Right kidney (tissue), 9 donors: ENCODE measurements at places on chromosomes 6 and 20.
A peak's percentile ranks its signal among the peaks of the same experiment; 100 is the strongest.

- no peak for DNase-seq
Observed at GRCh38 chr20:62940875-62941274, 2.9 kb downstream of the GID8 start.

- no peak for DNase-seq
Observed at GRCh38 chr20:56423886-56424285, 11.8 kb downstream of the CASS4 start.

GRCh38 chr20:36808317-36809257, 35.0 kb upstream of the DSN1 start:
- peak; percentile 11 for DNase-seq

DNA sequence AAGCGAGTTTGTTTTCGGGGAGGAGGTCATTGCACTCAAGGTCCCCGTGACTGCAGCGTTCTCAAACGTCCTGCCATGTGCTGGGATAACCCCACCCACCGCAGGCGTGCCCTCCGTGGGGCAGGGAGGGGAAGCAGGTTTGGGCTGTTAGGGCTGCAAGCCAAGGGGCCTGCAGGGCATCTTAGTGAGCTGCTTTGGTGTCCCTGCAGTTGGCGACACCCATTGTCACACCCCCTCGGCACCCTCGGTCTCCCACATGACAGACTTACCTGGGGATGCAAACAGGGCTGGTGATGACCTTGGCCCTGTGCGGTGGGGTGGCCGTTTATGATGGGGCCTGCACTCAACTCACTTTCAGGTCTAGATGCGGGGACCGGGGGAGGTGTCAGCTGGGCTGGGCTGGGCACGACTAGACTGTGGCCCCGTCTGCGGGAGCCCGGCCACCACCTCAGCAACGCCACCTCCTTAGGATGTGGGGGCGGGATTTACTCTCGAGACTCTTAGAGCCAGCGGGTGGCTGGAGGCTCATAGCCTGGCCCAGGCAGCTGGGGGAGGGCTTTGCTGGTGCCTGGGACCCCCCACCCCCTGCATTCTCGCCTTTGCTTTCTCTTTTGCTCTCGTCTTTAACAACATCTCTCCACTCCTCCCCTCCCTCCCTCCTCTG, 6.5 kb upstream of the GATA5 start:
- DNase-seq = no peak

GRCh38 chr20:34536798-34537394, 20.7 kb downstream of the DYNLRB1 start:
- no peak for DNase-seq

DNA sequence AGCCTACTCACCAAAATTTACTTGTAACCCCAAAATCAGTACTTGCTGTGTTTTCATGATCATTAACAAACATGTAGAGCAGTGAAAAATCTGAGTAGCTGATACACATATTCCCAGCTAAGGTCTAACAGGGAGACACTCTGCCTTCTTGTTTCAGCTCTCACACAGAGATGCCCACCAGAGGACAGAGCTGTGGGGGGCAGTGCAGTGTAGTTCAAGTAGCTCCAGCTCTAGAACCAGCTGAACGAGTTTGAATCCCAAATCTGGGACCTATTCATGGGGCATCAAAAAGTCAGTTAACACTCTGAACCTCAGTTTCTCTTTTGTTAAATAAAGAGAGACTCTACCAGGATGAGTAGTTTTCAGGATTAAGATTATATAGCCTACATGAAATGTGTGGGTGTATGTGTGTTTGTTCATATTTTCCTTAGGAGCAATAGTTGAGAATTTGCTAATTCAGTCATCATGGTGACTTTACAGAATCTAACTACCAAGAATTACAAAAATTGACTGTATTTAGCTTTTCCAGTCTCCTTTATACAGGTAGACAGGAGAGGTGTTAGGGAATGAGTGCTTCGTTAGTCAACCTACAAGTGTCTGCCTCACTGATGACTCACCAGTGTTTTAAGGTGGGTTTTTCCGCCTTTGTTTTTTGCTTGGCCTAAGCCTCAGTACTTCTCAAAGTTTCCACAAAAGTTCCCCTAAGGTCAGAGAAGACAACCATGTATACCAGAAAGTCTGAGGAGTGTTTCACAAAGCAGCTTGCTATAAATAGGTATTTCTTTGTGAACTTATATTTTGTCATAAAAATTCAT, 164.0 kb upstream of the RUNX2 start:
- no peak for DNase-seq

DNA sequence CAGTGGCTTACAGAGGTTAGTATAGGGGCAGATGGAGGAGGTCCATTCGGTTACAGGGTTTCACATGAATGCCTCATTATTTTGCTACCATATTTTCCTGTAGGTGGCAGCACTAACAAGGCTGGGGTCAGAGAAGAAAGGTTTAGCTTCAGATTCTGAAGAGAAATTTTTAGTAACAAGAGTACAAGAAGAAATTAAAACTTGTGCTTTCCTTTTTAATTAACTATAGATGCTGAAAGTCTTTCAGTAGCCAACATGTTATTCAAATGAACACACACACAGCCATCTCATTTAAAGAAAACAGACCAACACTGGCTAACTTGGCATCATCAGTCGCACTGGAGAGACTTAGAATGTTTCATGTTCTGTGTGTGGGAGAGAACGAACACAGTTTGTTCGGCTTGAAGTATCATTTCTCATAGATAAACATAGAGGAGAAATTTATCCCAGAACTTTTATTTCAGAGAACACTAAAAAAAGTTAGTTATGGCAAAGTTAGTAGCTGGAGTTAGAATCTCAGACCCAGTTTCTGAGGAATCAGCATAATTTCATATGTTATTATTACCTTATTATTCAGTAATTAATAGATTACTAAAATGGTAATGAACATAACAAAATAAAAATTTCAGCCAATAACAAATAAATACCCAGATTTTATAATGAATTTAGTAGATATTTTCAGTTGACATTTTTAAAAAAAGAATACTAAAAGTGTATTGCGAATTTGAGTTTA, 314.0 kb upstream of the RSPO3 start:
- peak; percentile 41 for DNase-seq

DNA sequence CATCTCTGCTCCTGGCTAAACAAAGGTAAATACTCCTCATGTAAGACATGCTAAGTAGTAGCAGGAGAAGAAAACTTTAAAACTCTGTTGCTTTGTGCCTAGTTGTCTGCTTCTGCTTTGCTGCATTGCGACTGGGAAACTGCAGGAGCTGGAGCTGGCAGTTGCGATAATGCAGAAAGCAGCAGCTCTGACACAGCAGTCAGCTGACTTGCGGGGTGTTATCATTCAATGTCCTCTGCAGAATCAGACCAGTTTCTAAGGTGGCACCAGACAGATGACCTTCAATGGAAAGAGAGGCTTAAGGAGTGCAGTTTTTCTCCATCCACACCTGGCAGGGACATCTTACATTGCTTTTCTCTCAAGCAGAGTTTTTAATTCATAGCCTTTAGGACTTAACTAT, 69.9 kb upstream of the SOX4 start:
- no peak for DNase-seq

GRCh38 chr20:58911309-58911708, 58.8 kb downstream of the GNAS start:
- no peak for DNase-seq

DNA sequence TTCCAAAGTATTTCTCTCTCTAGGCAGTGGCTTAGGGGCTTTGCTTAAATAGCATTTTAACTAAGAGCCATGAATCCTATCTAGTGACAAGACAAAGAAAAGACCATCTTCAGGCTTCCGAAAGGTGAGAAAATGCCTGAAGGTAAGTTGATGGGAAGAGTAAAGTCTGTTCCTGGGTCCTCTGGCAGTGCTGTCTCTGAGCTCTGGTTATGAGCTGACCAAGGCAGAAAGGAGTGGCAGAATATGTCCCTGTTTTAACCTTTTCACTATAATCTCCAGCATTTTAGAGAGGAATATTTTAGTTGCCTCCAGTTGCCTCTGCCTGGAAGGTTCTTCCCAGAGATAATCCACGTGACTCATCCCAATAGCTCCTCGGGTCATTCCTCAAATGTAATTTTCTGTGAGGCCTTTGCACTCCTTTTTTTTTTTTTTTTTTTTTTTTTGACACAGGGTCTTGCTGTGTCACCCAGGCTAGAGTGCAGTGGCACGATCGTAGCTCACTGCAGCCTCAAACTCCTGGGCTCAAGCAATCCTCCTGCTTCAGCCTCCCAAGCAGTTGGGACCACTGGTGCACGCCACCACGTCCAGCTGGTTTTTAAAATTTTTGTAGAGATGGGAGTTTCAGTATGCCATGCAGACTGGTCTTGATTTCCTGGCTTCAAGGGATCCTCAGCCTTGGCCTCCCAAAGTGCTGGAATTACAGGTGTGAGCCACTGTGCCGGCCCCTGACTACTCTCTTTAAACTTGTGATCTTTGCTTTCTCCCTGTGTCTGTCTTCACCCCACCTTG, 3.7 kb upstream of the ARMH2 start:
- DNase-seq = no peak

DNA sequence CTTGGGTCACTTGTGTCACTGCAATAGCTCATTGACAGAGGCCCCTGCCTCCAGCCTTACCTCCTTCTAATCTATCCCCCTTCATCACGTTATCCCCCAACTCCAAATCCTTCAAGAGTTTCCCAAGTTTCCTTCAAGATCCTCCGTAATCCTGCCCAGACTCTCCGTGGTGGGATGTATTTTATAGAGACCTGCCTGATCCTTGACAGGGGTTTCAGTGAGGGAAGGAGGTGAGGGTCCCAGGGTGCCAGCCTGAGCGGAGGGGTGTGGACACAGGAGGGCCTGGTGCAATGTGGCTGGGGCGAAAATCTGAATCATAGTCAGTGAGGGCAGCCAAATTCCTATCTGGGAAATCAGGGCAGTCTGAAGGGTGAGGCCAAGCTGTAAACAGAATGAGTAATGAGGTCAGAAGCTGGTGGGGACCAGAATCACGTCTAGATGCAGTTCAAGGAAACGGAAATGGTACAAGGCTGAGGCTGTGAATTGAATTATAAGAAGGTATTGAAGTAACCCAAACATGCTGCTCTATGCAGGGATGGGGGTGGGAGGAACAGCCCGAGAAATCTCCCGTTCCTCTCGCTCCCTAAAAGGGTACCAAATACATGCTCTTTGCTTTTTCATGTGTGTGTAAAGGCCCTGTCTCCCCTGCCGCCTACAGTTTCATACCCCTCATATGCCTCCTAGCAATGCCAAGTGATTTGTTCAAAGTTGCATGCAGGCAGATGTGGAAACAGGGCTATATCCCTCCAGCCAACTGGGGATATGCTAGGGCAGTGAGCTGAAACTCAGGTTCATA, 35.4 kb upstream of the PIM1 start:
- no peak for DNase-seq

DNA sequence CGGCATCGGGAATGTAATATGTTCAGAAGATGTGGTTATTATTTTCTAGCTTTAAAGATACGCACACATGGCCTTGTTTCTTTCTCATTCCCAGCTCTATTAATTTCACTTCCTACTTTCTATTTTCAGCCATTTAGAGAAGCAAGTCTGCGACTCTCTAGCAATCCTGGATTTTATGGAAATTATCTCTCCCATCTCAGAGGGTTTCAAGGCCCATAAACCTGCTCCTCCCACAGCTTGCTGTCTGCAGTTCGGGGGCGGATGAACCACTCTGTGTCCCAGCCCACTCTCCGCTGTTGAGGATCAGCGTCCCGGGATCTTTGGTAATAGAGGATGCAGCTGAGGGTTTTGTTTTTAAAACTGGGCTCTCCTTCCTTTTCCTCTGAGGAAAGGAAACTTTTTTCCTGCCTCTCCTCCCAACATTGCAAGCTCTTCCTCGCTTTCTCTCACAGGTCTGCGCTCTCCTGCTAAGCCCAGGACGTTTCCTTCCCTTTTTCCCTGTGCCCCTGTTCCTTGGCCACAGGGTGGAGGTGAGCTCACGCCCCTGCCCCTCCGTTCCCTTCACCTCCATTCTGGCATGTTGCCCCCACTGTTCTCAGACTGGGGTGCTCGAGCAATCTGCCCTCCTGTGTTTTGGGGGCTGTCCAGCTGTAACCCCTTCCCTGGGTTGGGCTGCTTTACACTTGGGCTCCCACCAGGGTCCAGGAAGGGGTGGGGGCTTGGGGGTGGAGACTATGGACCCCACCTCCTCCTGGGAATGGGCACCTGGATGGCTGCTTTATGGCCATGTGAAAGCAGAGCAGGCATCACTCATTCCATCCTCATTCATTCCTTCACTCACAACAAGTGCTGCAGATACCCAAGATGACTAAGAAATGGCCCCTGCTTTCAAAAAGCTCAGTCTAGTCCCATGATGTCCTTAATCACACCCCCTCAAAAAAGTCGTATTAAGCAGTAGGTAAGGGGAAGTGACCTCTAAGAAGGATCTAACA, 54.9 kb downstream of the ZBTB9 start:
- DNase-seq = peak; percentile 45

- no peak for DNase-seq
Observed at GRCh38 chr6:31096656-31097055, 15.7 kb downstream of the C6orf15 start.

DNA sequence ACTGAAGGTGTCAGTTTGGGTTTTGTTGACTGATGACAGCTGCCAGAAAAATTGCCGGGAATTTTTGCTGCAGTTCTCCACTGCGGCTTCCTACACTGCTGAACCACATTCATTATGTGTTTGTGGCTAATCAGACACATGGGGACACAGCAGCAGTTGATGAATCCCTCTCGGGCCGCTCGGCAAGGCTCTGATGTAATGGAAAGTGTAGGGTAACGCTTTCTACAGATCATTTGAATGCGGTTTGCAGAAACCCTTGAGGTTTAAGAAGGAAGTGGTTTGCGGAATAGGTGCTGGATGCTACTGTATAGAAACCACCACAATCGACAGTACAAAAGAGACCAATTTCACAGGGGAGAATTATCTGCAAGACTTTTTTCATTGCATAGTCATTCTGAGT, 138.7 kb upstream of the SASH1 start:
- no peak for DNase-seq

GRCh38 chr20:55500130-55500529, 505.2 kb downstream of the CBLN4 start:
- no peak for DNase-seq

DNA sequence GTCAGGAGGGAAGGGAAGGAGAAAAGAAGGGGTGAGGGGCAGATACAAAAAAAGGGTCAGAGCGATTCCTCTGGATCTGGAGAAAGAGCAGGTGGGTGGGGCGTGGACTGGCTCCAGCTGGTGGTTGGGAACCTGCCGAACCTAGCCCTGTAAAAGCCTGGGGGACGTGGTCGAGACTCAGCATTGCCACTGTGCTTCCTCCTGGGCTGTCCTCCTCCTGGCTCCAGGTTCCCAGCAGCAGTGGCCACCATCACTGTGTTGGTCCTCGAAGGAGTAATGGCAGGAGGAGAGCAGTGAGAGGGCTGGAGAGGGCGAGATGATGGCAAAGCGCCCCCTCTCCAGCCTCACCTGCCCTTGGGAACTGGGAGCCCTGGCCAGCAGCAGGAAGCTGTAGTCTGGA, 3.5 kb upstream of the RAET1L start:
- no peak for DNase-seq

- DNase-seq = no peak
Observed at GRCh38 chr6:105880030-105880492, 206.1 kb upstream of the PRDM1 start.

GRCh38 chr6:35061102-35061615, 80.0 kb downstream of the TCP11 start:
- DNase-seq = no peak

GRCh38 chr6:29908710-29909109, 33.6 kb upstream of the HLA-A start:
- DNase-seq = no peak
